ENCODE measurements at places on chromosomes 1 and 21.

GRCh38 chr1:230270185-230270558 is 156.0 kb downstream of the PGBD5 start:
- DNase-seq, result no peak

DNA sequence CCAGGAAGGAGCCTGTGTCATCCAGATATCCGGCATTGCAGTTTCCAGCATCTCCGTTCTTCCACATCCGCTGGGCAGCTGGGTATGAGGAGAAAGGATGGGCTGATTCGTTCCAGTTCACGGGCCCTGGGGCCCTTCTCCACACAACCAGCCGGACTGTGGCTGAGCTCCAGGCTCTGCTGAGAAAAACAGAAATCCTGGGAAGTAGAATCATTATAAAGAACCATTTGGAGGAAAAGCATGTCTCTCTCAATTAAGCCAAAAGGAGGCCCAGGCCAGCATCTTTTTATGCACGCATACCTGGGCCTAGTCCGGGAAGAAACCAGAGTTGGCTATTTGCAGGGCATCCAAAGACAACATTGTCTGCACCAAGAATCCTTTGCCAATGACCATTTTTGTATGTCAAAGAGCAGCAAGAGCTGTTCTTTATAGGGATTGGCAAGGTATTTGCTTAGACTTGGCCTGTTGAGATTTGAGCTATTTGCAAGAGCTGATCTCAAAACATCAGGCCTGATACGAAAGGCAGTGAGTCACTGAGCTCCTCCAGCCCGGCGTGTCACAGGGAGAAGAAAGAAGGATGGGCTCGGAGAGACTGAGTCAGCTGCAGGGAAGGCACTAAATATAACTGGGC is 84.9 kb upstream of the ARHGEF16 start:
- DNase-seq, result peak; percentile 93

DNA sequence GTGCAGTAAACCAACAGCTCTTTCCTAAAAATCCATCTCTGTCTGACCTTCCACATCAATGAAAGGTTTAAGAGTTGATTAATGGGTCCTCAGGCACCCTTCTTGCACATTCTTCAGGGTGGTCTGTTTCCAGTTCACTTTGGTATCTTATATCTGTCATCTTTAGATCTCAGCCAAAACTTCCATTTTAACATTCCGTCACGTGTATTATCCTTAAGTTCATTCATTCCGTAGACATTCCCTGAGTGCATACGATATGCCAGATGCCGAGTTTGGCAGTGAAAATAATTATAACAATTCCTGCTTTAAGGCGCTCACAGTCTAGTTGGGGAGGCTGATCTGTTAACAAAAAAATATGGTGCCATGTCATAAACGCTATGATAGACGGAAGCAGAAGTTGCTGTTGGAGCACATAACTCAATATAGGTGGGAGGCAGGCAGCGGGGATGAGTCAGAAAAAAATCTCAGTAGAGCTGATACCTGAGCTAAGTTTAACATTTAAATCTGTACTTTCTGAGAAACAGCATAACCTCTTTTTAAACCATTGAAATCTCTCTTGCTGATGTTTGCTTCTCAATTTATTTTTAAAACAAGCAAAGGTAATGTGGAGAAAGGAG is 59.6 kb upstream of the HOOK1 start:
- DNase-seq, result no peak

DNA sequence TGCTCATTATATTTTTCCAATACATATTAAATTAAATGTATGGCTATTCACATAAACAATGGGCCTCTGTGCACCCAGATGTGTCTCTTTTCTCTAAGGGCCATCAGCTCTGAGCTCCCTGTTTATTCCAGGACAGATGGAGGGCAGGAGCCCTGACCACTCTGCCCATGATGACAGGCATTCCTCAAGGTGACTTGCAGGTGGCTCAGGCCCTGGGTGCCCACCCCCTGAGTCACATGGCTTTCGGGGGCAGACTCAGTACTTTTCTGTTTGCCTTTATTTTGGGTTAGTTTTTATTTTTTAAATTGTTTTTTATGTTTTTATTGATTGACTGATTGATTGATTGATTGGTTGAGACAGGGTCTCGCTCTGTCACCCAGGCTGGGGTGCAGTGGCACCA is 6.4 kb upstream of the LRP8 start:
- DNase-seq, result no peak

GRCh38 chr1:98129491-98129890 is 208.7 kb upstream of the DPYD start:
- DNase-seq, result no peak

DNA sequence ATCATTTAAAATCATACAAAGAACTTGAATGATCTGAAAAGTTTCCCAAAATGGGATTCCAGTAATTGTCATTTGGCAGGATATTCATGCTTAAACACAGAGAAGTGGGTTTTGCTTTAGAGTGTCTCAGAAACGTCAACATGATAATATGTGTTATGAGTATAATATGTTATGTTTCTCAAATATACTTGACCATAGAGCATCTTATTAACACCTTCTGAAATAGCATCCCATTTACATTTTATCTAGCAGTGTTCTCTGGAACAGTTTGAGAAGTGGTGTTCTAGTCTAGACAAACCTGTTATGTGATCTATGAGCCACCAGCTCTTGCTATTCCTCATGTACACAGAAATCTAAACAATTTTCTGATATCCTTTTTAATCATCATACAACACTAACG is 588.8 kb upstream of the PBX1 start:
- no peak for DNase-seq

- peak; percentile 43 for DNase-seq
These were observed 54.8 kb downstream of the PIK3R3 start for GRCh38 chr1:46077644-46078043.

GRCh38 chr1:15460708-15461095 is 4.2 kb downstream of the CELA2A start:
- no peak for DNase-seq

- DNase-seq, result peak; percentile 39
These were observed 645.6 kb upstream of the ADGRL2 start for GRCh38 chr1:81155131-81155530.

- DNase-seq, result peak; percentile 83
These were observed 60.3 kb downstream of the CD46 start for GRCh38 chr1:207811920-207812720.

DNA sequence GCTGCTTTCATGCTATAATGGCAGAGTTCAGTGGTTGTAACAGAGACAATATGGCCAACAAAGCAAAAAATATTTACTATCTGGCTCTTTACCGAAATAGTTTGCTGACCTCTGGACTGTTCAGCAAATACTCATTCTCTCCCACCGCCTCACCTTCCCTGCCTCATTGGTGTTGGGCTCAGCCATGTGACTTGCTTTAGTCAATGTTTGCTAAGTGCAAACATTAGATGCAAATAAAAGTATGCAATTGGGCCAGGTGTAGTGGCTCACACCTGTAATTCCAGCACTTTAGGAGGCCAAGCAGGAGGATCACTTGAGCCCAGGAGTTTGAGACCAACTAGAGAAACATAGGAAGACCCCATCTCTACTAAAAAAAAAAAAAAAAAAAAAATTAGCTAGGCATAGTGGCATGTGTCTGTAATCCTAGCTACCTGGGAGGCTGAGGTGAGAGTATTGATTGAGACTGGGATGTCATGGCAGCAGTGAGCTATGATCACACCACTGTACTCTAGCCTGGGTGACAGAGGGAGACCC is 55.1 kb downstream of the RPL5 start:
- no peak for DNase-seq

- no peak for DNase-seq
These were observed 6.6 kb downstream of the ZMYND12 start for GRCh38 chr1:42449256-42449655.

- peak; percentile 75 for DNase-seq
These were observed 73.8 kb upstream of the ZNF281 start for GRCh38 chr1:200483491-200484143.

GRCh38 chr1:235124665-235125064 is 4.0 kb downstream of the TOMM20 start:
- no peak for DNase-seq

DNA sequence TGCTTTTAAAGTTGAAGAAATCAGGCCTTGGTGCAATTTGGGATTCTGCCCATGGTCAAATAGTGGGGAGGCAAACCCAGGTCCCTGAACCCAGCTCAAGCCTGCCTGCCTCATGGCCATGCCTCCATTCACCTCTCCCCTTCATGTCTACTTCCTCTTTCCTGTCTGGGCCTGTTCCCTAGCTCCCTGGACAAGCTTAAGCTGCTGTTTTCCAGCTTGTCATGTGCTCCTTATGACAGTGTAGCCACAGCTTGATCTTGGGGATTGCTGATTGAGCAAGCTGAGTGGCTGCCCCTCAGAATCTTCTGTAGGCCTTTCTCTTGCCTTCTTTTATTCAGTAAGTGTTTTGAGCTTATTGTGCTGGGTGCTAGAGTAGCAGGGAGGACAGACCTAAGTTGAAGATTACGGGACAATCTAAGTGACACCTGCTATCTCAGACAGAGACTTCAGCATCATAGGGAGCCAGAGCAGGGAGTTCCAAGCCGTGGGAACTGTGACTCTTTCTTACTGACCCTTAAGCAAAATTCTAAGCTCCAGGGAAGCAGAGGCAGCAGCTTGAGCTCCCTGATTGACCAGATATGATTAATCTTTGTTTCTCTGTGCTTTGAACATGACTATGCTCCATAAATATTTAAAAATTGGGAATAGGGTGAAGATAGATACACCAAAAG is 520 bp upstream of the MR1 start:
- peak; percentile 50 for DNase-seq

DNA sequence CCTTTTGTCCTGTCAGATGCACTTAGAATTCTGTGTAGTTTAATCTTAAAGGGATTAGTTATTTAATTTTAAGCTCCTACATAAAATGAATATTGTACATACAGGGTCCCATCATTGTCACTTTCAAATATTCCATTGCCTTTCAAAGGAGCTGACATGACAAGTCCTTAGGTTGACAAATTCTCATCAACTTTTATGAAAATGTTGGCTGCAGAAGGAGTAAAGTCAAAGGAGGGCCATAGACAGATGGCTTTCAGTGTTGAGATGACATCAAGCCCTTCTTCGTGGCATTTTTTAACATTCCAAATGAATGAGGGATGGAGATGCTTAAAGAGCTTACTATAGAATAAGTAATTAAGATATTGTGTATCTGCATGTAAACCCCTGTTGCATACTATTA is 15.4 kb downstream of the NFIA start:
- DNase-seq, result no peak

DNA sequence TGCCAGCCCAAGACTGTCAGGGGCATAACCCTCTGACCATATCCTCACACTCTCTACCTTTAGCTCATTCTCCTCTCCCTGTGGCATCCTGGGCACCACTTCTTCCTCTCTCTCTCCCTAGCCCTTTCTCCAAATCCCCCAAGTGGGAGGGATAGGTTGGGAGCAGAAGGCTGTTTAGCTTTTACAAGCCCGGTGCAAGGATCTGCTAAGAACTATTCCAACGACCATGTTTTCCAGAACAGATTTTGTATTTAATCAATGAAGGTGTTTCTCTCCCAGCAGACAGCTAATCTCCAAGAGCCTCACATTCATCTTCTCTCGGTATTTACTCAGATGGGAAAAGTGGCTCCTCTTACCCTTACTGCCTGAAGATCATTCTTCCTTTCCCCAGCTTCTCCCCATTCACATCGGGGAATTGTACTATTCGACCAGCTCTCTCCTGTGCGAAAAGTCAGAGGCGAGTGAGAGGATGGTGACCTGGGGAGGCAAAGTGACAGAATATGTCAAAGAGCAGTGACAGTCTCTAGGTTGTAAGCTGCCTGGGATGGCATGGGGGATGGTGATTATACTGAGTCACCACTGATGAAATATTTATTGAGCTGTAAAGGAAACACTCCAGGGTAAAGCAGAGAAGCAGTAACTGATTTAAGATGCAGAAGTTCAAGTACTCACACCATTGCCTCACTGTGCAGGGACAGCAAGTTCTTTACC is 47.0 kb upstream of the RBM15 start:
- DNase-seq, result peak; percentile 23

- DNase-seq, result no peak
These were observed 765 bp upstream of the HIPK1 start for GRCh38 chr1:113928187-113928930.

- no peak for DNase-seq
These were observed 18.0 kb upstream of the COX20 start for GRCh38 chr1:244817415-244817894.

GRCh38 chr1:238606457-238606856 is 715.7 kb upstream of the ZP4 start:
- no peak for DNase-seq

DNA sequence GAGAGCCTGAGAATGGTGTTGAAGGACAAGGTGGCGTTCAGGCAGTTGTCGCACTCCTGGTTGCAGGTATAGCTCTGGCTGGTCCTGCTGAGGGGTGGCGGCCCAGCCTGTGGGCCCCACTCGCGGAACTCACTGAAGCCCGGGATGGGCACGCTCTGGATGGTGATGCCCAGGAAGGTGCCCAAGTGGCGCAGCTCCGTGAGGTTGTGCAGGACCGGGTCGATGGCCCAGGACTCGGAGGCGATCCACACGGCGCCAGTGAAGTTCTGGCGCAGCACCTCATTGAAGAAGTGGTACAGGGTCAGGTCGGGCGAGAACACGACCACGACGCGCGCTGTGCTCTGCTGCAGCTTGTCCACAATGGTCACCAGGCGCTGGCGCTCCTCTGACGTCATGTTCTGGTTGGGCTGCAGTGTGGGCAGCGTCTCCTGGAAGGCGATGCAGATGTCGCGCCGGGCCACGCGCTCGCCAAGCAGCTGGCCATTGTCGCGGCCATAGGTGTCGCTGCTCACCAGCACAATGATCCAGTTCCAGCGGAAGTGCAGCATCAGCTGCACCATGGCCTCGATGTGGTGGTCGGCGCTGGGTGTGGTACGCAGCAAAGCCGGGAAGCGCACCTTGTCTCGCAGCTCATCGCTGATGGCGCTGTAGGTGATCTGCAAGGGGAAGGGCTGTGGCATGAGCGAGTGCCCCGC is 5.0 kb downstream of the TAS1R2 start:
- DNase-seq, result no peak

GRCh38 chr1:3601743-3602142 is 9.6 kb downstream of the MEGF6 start:
- DNase-seq, result no peak

- no peak for DNase-seq
These were observed 183.9 kb upstream of the VAMP3 start for GRCh38 chr1:7587108-7587772.

GRCh38 chr1:226111098-226111882 is 48.8 kb downstream of the H3-3A start:
- DNase-seq, result no peak

- DNase-seq, result no peak
These were observed 163.9 kb downstream of the SLC45A1 start for GRCh38 chr1:8481650-8482380.

GRCh38 chr1:238474263-238474662 is 583.5 kb upstream of the ZP4 start:
- no peak for DNase-seq

DNA sequence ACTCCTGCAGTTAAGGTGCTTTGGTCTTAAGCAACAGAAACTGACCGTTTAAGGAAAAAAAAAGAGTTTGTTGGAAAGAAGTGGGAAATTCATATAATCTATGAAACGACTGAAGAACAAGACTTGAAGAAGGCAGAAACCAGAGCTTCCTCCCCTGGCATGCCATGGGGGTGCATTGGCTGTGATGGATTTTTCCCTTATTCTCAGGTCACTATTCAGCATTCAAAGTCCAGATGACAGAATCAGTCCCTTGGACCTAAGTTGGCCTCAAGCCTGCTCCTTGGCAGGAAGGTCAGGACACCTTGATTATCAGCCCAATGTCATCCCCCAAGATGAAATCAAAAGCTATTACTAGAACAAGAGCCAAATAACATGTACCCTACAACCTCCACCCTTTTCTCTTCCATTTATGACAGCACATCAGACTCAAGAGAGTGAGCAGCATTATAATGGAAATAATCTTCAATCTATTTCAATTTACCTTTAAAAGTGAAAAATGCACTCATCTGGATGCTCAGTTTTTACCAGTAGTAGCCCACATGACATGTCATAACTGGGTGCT is 15.8 kb upstream of the TMEM9 start:
- no peak for DNase-seq

GRCh38 chr21:44954281-44954771 is 14.5 kb downstream of the SLX9 start:
- no peak for DNase-seq

All from fibroblast of gingiva (primary cell).